ENCODE measurements at places on chromosomes 1 and 21. TPM values are rescaled to one million over a fixed set of nuclear protein-coding genes. Genes with fewer than 3 reads are reported as not detected.

SERPINC1 gene
- total RNA-seq: not detected

LCE3E gene
- not detected for total RNA-seq

ICOSLG gene
- total RNA-seq: 0.65 TPM

PTCH2 gene
- total RNA-seq: under 0.01 TPM

MSH4 gene
- total RNA-seq: 0.22 TPM
